Common myeloid progenitor, CD34-positive (primary cell): ENCODE measurements at places on chromosomes 3 and 15.

- no peak for DNase-seq
Measured at GRCh38 chr15:66919421-66919820, 146.0 kb upstream of the SMAD3 start.

GRCh38 chr15:45744236-45744589 is 109.4 kb downstream of the SQOR start:
- no peak for DNase-seq

DNA sequence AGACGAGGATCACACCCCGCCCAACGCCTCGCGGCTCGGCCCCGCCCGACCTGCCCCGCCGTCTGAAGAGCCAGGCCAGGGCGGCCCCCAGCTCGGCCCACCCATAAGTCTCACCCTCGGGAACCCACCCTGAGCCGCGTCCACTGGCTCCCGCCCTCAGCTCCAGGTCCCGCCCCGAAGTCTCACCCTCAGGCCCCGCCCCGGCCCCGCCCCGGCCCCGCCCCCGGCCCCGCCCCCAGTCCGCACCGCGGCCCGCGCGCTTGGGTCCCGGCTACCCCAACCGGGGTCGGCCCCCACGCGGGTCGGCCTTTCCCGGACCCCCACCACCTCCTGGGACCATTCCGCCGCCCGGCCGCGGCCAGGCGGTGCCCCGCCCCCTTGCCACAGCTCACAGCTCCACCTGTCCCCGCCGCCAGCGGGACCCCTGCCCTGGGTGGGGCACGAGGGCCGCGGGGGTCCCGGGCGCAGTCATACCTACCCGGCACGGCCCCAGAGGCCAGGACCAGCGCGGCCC is 489 bp downstream of the CSPG5 start:
- peak; percentile 12 for DNase-seq

- DNase-seq: no peak
Measured at GRCh38 chr3:40312661-40313226, 3.2 kb downstream of the EIF1B start.

DNA sequence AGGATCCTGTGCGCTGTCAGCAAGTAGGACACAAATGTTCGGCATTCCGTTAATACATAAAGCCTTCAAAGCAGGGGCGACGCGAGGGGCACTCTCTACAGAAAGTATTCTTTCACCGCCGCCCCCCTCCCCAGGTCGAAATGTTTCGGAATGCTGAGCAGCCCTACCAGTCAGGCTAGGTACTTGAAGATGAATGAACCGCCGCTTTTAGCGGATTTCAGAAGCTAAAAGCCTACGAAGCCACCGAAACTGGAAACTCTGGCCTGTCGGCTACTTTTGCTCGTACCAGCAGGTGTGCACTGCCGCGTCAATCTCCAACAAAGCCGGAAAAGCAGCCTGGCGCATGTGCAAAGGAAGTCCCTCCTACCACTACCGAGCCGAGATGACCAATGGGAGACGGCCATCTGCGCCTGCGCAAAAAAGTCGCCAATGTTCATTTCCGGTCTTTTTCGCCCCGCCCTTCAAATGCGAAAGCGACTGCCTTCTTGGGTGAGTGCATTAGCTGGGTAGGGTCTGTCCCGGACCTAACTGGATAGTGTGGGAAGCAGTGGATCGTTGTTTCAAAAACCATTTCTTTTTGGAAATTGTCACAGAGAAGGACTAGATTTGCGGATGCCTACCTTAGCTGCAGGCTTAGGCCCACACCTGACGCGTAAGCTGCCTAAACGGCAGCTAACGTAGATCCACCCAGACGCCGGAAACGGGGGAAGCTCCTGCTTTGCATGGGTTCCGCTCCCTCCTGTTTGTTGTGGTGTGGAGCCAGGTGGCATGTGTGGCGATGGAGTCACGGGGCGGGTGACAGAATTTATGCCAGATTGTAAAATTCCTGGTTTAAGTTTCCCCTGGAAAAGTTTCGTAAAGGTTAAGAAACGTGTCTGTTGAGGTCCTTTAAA is at the start of gene WDR5B:
Gene WDR5B (minus strand): TSS at position 301 of the 893 bp plus-strand sequence. CDS start 534 bp downstream, outside the sequence.
- DNase-seq: peak; percentile 99

- no peak for DNase-seq
Measured at GRCh38 chr3:42010530-42010929, 48.6 kb upstream of the ULK4 start.

DNA sequence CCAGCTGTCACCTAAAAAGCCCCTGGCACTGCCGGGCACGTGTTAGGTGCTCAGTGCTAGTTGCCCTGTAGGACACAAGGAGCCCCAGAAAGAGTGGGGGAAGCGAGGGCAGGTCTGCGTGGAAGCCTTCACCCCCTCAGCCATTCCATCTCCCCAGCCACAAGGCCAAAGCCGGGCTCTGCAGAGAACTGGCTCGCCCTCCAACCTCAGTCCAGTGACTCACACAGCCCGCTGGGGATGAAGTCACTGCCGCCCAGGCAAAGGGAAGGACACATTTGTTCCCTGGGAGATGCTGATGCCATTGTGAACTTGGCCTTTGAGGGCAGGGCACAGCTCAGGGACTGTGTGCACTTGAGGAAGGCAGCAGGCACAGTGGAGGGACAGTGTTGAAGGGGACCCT is 48.1 kb downstream of the IQSEC1 start:
- DNase-seq: no peak

- no peak for DNase-seq
Measured at GRCh38 chr15:86312486-86312885, 232.8 kb downstream of the AGBL1 start.

DNA sequence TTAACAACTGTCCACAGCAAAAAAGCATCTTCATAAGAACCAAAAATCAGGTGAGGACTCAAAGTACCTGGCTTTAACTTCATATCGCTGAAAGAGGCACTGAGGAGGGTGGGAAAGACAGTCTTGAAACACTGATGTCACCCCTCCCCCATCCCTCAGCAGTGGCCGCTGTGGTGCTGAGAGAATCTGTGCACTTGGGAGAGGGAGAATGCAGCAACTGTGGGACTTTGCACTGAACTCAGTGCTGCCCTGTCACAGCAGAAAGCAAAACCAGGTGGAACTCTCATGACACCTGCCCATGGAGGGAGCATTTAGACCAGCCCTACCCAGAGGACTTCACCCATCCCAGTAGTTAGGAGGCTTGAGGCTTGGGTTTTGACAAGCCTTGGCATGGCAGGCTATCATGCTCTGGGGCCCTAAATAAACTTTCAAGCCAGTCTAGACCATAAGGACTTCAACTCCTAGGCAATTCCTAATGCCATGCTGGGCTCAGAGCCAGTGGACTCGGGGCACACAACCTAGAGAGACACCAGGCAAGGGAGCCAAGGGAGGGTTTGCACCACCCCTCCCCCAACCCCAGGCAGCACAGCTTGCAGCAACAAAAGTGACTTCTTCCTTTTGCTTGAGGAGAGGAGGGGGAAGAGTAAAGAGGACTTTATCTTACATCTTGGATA is 6.1 kb upstream of the ZSCAN2 start:
- no peak for DNase-seq
